Right hindlimb (tissue), 1 donor: ENCODE measurements at places on chromosomes 2 and 18.
A peak's percentile ranks its signal among the peaks of the same experiment; 100 is the strongest.

GRCh38 chr2:222424729-222425671, 657 bp downstream of the SGPP2 start:
- DNase-seq, result no peak

- peak; percentile 9 for DNase-seq
Measured at GRCh38 chr2:126676221-126677175, 20.5 kb downstream of the GYPC start.

- no peak for DNase-seq
Measured at GRCh38 chr2:229088517-229088913, 182.6 kb downstream of the PID1 start.

GRCh38 chr2:76387294-76387693, 676.6 kb upstream of the GCFC2 start:
- DNase-seq, result no peak

DNA sequence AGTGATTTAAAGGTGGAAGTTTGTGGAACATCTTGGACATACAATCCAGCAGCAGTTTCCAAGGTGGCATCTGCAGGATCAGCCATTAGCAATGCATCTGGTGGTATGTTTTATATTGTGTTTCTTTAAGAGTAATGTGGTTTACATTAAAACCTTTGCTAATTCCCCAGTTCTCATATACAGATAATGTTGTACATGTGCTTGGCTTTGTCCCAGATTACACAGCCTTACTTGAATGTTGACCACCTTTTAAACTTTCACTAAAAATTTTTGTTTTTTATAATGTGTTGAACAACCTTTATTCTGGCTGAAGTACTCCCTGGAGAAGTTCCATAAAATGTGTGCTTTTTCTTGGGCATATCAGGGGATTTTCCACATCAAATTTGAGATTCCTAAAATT, 57.5 kb downstream of the MIB1 start:
- DNase-seq, result no peak

GRCh38 chr2:43129676-43130547, 96.5 kb downstream of the ZFP36L2 start:
- no peak for DNase-seq

DNA sequence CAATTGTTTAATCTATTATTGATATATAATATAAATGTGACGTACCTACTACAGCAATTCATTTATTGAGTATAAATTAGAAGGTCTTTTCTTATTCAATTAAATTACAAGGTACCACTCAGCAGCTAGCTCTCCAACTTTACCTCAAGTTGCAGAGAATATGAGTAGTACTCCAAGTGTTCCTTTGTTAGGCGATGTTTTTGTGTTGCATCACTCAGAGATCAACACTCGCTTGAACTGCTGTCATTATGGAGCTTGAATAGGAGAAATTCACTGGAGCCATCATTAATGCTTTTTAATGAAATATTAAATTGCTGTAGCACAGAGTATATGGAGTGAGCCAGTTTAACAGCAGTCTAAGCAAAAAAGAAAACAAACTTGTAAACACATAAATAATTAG, 320.0 kb downstream of the FSIP2 start:
- no peak for DNase-seq

GRCh38 chr2:211247751-211248150, 691.4 kb downstream of the CPS1 start:
- DNase-seq, result no peak

DNA sequence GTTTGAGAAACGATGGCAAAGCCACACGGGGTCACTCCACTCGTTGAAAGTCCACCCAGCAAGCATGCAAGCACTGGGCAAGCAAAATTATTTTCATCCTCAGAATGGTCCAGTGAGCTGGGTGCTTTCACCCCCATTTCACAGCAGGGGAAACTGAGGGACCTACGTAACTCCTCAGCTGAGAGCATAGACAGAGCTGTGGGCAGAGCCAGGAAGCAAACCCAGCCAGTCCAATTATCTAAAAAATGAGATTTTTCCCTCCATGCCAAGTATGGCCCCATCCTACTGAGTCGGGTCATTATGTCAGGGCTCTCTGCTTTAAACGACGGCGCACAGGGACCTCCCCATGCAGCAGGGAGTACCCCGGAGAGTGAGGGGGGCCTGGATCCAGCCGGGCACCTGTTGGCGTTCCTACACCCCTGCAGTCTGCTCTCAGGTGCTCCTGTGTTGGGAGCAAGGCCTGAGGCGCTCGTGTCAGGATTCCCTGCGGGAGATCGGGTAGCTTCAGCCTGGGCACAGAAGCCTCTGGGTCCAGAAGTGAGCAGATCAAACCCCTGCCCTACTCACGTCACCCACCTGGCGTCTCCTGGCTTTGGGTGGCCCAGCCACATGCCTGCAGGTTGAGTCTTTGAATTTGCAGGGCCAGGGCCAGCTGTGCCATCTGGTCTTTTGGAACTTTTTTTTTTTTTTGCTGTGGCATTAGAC, 17.3 kb downstream of the TWIST2 start:
- no peak for DNase-seq

- no peak for DNase-seq
Measured at GRCh38 chr2:102801858-102802699, 40.2 kb downstream of the TMEM182 start.

DNA sequence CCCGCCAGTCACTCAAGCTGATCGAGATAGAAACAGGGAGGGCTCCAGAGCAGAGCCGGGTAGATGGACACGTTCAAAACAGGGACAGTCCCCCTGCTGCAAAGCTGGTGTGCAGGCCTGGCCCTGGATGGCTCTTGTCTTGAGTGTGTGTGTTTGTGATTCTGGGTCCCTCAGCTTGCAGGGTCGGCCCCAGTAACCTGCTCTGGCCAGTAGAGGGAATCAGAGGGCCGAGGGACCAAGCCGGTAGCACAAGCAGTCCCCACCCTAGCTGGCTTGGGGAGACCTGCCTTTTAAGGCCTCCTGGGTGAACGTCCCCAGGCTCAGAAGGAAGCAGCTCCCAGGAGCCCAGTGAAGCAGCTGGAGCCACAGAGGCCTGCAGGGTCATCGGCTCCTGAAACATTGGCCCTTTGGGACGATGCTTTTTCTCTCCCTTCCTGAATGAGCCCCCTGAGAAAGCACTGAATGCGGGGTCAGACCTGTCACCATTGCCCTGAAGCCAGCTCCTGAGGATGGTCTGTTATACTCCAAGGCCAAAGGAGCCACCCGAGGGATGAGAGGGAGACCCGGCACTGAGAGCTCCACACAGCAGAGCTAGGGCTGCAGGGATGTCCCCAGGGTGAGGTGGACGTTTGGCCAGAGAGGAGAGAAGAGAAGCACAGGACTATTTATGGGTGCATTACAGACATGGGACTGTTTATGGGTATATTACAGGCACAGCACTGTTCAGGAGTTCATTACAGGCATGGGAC, 15.4 kb upstream of the MLPH start:
- no peak for DNase-seq

DNA sequence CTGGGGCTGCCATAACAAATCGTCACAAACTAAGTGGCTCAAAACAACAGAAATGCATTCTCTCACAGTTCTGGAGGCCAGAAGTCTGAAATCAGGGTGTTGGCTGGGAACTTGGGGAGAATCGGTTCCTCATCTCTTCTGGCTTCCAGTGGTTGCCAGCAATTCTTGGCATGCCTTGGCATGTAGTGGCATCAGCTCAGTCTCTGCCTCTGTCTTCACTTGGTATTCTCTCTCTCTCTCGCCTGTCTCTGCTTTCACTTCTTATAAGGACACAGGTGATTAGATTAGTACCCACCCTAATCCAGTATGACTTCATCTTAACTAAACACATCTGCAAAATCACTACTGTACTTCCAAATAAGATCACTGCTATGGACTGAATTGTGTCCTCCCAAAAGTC, 695.4 kb upstream of the ID2 start:
- no peak for DNase-seq

DNA sequence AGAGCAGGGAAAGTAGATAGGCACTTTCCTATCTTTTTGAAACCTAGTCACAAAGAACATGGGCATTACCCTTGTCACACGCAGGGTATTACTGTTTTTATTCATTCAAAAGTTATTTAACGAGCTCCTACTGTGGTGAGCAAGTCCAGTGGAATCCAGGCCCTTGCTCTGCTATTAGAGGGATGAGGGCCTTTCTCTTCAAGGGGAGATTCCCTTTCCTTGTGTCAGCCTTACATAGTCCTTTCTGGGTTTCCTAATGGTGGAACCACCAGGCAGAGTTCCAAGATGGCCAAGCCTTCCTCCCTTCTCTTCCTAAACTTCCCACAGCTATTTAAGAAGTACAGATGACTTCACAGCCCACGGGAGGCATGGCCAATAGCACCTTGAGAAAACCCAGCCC, 64.6 kb downstream of the SPTBN1 start:
- DNase-seq, result no peak

DNA sequence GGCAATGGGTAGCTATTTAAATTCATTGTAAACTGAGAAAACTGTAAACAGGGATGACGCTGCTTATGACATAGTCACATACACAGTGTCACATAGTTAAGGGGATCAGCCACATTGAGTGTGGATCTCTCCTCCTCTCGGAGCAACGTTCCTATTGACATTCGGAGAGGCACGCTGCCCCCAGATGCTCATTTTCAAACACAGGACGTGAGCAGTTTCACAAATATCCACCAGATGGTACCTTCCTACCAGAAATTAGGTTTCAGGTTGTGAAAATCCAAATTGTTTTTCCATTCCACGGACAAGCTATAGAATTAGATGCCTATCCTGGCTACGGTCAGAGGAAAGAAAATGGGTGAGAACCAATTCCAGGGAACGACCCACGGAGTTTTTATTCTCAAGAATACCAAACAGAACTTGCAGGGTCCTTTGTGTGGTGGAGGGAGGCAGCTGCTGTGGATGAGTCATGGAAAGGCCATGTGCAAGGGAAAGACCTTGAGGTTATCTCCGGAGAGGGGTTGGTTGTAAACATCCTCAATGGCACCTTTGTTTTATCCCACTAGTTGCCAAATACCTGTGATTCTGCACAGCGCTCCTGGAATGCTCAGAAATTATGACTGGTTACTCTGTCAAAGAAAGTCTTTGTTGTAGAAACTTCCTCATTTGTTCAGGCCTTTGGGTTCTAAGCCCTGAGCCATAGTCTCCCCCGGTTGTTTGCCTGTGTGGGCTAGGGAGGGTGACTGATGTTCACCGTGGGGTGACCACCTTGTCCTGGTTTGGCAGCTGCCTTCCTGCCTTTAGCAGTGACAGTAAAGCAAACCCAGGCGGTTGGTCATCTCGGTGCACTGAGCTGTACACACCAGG, 88.0 kb downstream of the ACTR3 start:
- DNase-seq, result peak; percentile 47

DNA sequence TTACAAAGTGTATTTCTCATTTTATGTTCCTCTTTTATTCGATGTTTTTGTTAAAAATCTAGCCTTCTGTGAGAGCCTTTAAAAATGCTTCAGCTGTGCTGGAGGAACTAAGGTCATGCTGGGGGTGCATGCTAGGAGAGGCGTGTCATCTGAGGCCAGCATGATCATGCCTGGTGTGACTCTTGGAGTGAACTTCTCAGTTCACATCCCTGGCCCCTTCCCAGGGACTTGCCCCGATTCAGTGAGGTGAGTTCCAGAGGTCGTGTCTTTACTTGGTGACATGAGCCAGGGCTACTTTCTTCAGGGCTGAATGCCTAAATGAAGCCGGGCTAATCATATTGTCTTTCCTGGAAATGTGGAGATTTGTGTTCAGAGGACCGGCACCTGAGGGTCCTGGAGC, 264.9 kb downstream of the MREG start:
- peak; percentile 30 for DNase-seq

DNA sequence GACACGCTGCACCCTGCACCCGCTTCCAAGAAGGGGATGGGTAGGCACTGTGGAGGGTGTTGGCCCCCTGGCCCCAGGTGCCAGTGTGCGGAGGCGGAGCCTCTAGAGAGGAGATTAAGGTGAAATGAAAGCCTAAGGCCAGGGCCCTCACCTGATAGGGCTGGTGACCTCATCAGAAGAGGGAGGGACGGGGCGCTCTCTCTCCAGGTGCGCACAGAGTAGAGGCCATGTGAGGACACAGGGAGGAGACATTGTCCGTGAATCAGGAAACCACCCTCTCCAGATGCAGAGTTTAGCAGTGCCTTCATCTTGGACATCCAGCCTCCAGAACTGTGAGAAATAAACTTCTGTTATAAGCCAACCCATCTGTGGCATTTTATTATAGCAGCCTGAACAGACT, 62.3 kb downstream of the PSMG2 start:
- no peak for DNase-seq

DNA sequence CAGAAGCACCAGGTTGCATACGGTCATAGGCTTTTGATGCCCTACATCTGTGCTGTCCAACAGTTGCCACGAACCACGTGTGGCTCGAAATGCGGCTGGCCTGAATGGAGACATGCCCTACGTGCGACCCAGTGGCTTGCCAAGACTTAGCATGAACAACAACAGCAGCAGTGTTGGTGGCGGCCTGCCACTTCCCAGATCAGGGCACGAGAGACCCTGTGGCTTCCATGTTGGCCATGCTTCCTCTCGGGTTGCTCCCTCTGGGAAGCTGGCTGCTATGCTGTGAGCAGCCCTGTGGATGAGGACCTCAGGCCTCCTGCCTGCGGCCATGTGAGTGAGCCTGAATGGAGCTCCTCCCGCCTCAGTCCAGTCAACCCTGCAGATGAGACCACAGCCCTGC, 212.3 kb downstream of the HDAC4 start:
- DNase-seq, result peak; percentile 4

DNA sequence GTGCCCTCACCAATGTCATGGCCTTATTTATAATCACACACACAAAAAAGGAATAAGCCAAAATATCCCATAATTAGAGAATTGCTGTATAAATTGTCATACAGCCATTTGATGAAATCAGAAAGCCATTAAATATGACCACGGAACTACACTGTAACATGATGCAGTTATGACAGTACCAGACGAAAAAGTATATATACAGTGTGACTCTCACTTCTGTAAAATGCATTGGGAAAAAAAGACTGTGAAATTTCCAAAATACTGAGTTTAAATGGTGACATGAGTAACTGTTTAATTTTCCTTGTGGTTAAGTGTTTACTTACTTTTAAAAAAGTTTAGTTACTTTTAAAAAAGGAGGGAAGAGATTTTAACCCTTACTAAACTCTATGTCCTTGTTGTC, 25.4 kb downstream of the UXS1 start:
- no peak for DNase-seq

DNA sequence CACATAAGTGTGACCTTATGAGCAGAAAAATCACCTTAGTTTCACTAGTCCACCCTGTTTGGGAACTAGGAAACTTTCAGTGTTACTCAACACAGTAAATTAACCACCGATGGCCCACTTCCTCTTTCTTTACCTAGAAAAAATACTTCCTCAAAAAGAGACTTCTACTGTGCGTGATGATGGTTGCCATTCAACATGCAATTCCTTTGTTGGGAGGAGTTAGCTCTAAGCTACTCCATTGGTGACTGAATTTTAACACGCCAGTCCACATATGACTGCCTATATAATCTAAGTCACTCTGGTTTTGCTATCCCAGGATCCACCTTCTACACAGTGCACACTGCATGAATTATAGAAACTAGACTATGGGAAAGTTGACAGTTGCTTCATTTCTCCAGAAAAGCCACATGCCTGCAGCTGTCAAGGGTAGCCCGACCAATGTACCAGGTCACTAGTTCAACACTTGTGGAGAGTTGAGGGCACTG, 47.8 kb upstream of the REG3G start:
- no peak for DNase-seq

- no peak for DNase-seq
Measured at GRCh38 chr18:79411614-79412526, 16.1 kb downstream of the NFATC1 start.
